Myocyte (in vitro differentiated cells): ENCODE measurements at places on chromosomes 13 and 19. TPM values are rescaled to one million over a fixed set of nuclear protein-coding genes. Genes with fewer than 3 reads are reported as not detected.

- no peak for DNase-seq
Measured at GRCh38 chr19:18966307-18966706, 25.3 kb upstream of the HOMER3 start.

DNA sequence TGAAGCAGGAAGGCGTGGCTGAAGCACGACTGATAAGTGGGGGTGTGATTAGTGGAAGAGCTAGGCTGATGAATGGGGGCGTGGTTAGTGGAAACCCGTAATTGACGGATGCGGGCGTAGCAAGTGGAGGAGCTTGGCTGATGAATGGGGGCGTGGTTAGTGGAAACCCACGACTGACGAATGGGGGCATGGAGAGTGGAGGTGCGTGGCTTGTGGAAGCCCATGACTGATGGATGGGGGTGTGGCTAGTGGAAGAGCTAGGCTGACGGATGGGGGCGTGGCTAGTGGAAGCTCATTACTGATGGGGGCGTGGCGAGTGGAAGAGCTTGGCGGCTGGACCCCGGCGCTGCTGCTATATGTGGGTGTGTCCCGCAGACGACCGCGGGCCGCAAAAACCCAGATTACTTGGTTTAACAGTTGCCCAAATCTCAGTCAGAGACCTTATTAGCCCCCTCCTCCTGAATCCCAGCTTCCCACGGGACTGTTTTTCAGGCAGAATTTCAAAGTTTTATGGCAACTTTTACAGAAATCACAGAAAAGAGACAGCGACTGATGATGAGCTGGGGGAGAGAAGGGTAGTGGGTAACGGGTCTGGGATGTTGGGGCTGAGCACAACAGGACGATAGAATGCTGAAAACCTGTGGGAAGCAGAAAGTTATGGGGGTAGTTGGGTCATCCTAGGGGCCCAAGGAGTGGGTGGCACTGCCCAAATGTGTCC, 9.0 kb upstream of the MEIS3 start:
- DNase-seq, result peak; percentile 96

- no peak for DNase-seq
Measured at GRCh38 chr19:18802354-18802753, 11.2 kb upstream of the COMP start.

DNA sequence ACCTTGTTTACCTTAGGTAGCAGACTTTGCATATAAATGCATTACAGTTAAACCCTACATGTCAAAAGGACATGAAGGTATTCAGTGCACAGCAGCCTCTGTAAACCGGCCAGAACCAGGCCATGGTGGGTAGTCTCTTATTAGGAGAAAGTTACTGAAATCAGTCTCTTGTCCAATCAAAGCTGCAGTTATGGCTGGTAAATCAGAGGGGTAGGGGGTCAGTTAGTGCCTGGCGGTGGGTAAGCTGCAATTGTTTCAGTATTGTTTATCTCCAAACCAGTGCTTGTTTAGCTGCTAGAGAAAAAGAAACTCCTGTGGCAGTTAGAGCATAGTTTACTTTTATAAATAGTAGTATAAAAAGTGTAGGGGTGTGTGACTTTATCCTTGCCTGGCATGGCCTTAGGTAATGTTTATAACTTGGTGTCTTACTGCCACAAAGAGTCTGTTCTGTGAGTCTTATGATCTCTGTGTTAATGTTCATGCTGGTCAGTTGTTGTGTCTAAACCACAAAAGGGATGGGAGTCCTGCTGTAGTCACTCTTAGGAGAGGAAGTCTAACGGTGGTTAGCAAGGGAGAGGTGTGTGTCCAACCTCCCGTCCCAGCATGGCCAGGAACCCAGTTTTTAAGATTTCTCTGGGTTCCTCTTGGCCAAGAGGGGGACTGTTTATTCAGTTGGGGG, 28.0 kb downstream of the CHST8 start:
- DNase-seq, result no peak

DNA sequence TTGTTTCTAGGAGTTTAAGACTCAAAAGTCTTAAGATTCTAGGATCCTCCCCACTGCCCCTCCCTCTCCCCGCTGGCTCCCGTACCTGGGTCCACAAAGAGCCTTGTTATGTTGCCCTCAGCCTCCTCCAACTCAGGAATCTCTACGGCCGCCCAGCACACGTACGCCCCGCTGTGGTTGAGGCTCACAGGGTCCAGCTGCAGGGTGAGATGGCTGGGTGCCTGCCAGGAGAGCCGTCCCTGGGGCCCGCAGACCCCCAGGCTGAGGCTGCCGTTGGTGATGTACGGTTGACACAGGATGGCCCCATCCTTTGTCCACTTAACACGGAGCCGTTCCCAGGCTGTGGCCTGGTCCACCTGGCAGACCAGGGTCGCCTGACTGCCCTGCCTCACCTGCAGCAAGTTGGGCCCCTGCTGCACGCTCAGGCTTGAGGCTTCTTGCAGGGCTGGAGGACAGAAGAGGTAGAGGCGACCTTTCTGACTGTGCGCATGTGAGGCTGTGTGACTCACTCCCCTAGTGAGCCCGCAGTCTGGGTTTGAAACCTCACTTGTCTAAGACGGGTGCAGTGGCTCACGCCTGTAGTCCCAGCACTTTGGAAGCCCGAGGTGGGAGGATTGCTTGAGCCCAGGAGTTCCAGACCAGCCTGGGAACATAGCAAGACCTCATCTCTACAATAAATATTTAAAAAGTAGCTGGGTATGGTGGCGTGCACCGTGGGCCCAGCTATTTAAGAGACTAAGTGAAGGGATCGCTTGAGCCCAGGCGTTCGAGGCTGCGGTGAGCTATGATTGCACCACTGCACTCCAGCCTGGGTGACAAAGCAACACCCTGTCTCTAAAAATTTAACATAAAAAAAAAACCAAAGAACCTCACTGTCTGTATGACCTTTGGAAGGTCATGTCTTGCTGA, 4.0 kb downstream of the TMIGD2 start:
- DNase-seq, result no peak

DNA sequence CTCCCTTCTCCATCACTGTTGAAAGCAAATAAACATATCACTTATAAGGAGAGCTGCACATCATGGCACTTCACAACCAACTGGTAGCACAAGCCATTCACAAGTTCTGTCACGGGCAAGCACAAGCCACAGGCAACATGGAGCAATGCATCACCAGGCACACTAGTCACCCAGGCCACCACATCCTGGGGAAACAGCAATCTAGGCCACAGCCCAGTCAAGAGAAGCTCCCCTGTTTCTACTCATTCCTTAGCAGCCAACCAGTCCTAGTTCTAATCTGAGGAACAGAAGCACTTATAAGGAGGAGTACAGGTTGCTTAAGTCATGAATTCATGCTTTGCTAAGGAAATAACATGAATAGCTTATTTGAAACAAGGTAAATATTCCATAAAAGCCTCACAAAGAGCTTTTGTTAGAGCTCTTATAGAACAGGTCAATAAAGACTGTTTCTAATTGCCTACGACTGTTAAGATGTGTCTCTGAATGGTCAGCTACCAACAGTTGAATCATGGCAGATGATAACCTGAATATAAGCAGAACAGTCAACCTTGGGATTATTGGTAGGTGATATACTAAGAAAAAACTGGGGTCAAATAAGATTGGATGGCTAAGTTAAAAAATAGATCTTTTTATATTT, 169.0 kb downstream of the TBC1D4 start:
- DNase-seq, result no peak

DNA sequence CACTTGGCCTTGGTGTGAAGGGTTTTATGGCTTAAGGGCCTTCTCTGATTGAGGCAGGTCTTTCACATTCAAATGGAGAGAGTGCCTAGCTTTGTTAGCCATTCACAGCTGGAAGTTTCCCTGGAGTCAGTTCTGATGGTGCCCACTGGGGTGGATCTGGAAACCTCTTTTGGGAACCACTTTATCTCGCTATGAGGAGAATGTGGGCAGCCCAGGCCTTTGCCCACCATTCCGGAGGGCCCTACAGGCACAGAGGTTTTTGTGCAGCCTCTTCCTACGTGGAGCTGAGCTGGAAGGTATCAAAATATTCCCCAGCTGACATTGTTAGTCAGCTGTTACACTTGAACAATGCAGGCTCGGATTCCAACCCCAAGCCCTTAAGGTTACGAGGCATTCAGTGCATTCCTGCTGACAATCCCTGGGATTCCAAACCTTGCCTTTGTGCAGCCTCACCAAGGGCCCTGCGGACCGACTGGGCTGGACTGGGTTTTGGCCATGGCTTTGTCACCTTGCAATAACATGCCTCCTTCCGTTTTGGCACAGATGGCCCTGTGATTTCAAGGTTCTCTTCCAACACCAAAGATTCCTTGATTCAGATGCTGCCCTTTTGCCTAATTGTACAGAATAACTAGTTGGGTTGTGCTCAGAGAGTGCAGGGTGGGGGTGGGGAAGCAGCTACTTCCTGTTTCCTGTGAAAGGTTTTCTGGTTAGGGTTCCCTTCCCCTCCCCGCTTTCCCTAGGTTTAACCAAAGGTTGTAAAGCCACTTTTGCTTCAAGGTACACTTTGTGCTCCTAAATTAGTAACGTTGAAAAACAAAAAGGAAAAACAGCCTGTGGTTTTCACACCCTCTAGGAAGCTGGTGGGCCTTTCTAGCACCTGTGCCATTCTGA, 27.0 kb downstream of the SAE1 start:
- peak; percentile 98 for DNase-seq

DNA sequence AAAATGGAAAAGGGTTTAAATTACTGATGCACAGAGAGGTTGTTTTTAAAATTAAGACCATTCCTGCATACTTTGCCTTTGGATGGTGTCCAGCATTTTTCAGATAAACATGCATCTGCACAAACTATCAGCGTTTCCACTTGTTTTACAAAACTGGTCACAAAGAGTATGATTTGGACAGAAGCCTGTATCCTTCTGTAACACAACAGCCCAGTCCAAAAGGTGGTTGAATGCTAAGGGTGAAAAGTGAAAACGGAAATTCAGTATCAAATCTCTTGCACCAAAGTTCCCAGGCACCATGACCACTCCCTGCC, 21.7 kb upstream of the DOCK9 start:
- no peak for DNase-seq

DNA sequence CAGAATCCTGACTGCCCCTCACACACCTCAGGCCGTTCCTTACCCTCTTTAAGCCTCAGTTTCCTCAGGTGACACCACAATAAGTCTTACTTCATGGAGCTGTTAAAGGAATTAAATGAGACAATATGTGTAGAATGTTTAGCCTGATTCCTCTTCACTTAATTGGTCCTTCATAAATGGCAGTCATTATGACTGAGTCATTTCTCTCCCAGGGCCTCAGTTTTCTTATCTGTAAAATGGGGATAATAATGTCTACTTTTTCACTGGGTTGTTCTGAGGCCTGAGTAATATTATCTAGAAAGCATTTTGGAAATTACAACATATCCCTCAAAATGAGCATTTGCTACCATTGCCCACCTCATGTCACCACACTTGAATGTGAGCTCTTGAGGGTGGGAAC, 21.6 kb downstream of the POU2F2 start:
- no peak for DNase-seq

GRCh38 chr19:16441661-16442162, 30.1 kb downstream of the EPS15L1 start:
- DNase-seq, result no peak

- DNase-seq, result no peak
Measured at GRCh38 chr19:35211545-35212230, 16.9 kb downstream of the FAM187B start.

- DNase-seq, result no peak
Measured at GRCh38 chr13:29336356-29336755, 259.1 kb downstream of the SLC7A1 start.

- no peak for DNase-seq
Measured at GRCh38 chr19:45234089-45234869, 10.9 kb downstream of the EXOC3L2 start.

DNA sequence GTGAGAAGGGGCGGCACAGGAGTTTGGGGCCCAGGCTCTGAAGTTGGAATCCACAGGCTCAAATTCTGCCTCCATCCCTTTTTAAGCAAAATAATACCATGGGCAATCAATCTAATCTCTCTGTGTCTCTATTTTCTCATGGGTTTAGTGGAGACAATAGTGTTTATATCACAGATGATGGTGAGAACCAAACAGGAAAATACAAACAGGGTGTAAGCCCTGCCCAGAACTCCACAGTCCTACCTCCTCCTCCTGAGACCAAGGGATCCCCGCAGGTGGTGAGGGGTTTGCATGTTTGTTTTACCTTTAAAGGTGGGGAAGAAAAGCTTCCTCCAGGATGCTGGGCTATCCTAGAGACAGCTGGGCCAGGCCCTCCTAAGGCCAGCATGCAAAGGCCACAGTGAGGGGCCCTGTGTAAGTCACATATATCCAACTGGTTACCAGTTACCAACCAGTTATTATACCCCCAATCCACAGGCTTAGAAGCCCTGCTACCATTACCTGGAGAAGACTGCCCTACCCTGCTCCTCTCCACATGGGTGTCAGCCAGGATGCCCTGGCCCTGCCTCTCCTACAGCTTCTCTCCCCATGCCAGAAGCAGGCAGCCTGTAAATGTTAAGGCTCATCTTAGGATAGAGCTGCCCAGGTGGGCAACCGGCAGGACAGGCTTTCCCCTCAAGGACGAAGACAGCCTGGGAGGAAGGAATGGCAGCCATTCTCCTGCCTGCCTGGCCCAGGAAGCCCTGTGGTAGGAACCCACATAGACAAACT, 658.4 kb downstream of the UQCRFS1 start:
- DNase-seq, result no peak

- DNase-seq, result no peak
Measured at GRCh38 chr19:42627916-42628315, 33.2 kb upstream of the CEACAM8 start.

DNA sequence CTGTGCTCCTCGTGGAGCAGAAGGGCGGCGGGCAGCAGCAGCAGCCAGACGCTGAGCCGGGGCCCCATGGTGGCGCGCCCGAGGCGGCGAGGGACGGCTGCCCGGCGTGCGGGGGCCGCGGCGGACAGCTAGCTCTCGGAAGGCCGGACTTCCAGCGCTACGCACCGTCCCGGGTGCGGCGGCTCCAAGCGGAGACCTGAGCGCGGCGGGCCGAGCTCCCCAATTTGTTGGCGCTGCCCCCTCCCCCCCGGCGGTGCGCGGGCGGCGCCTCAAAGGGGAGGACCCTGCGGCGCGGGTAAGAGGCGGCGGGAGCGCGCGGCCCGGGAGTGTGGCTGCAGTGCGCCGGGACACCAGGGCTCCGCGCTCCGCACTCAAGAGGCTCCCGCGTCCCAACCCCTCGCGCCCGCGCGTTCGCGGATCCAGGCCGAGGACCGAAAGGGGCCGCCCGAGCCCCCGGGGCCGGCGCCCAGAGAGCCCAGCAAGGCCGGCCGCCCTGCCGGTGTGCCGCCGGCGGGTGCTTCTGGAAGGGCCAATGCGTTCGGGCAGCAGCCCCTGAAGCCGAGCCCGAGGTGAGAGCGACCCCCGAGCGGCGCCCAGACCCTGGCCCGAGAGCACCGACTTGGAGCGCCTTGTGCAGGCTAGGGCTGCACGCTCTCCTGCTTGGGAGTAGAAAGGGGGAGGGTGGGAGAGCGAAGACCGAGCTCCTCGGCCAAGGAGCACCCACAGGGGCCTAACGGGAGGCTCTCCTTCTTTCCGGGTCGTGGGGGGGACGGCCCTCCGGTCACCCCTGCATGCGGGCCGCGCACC, at the start of the genes COL4A1 and COL4A2:
TSS of gene COL4A1 (minus strand) at position 198 of the 807 bp plus-strand sequence. CDS start at position 68, 130 bp downstream.
TSS of gene COL4A2 (plus strand) at position 325 of the 807 bp plus-strand sequence. CDS start 620 bp downstream, outside the sequence.
- peak; percentile 76 for DNase-seq

The VMAC gene
- 3.1 and 5.6 TPM in 2 replicates for total RNA-seq

The C1QTNF9B gene
- total RNA-seq, result not detected in 2 replicates

The B3GNT3 gene
- not detected in 2 replicates for total RNA-seq

The FCGBP gene
- 0.21 and 0.43 TPM in 2 replicates for total RNA-seq

The ETV2 gene
- total RNA-seq, result not detected in 2 replicates

The GAPDHS gene
- total RNA-seq, result not detected in 2 replicates

The CACTIN gene
- total RNA-seq, result 33.8 and 34.9 TPM in 2 replicates
